ENCODE measurements at places on chromosomes 16 and 17.

DNA sequence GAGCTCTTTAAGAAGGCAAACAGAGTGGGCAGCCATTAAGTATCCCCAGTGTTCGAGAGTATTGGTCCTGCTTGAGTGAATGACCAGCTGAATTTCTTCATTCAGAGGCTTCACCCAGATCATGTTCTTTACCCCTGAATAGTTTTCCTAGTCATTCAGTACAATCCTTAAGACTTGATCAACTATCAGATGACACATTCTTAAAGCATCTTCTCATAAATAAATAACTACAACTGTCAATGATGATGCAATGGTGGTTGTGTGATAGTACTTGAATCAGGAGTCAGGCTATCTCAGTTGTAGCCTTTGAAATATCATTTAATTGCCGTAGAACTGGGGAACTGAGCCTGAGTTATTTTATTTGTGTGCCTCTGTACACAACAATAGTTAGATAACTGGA lies 416.8 kb upstream of the CCL2 start:
- no peak for DNase-seq

DNA sequence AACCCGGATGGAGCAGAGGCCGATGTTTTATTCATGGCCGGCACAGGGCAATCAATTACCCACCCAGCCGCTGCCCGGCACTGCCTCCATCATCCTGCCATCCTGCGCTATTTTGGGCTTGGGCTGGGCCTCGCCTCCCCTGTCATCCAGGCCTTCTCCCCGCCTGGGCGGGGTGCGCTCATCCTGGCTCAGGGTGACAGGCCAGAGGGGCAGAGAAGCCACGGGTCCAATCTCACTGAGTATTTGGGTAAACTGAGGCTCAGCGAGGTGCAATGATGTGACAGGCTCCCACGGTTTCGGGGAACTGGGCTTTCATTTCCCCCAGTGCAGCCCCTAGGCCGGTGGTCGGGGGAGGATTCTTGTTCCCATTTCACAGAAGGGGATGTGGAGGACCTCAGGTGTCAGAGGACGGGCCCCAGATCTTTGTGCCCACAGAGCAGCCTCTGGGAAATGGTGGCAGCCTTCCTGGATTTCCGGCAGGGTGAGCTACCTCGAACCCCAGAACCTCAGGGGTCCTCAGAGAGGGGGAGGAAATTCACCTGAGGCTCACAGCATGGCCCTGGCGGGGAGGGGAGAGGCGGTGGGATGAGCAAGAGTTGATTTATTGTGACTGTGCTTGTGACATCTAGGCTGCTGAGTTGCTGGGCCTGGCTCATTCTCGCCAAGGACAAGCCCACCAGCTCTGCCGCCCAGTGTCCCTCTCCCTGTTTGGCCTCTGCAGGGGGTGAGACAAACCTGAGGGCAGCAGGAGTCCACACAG lies 23.8 kb upstream of the KCNJ12 start:
- no peak for DNase-seq

GRCh38 chr17:2892305-2892971 lies 96.2 kb downstream of the RAP1GAP2 start:
- no peak for DNase-seq

DNA sequence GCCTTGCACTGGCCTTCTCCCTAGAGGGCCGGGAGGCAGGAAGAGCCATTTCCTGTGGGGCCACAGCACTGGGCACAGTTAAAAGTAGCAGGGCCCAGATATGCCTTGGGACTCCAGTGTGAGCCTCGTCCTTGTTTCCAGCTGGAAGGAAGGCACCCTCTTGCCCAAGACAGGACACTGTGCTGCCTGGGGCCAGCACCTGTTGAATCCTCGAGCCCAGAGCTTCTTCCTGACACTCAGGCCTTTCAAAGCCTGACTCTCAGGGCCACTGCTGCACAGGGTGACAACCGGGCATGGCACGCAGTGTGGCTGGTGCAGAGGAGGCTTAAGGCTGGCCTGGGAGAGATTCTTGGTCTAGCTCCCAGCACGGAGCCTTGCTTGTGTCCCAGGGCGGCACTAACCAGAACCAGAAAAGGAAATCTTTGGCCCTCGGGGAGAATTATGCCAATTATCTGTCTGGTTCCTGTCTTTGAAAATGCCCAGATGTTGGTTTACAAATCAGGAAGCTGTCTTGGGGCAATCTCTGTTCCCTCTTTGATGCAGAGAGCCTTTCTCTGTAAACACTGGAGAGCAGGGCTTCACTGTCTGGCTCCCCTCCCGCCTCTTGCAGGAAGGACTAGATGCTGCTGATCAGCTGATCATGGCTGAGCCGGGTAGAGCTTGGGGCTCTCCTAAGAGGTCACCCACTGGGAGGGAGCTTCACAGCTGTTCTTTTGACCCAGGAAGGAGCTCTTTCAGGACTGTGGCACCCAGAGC lies 11.1 kb downstream of the LDHD start:
- no peak for DNase-seq

GRCh38 chr16:12043953-12044352 lies 67.4 kb downstream of the SNX29 start:
- no peak for DNase-seq

DNA sequence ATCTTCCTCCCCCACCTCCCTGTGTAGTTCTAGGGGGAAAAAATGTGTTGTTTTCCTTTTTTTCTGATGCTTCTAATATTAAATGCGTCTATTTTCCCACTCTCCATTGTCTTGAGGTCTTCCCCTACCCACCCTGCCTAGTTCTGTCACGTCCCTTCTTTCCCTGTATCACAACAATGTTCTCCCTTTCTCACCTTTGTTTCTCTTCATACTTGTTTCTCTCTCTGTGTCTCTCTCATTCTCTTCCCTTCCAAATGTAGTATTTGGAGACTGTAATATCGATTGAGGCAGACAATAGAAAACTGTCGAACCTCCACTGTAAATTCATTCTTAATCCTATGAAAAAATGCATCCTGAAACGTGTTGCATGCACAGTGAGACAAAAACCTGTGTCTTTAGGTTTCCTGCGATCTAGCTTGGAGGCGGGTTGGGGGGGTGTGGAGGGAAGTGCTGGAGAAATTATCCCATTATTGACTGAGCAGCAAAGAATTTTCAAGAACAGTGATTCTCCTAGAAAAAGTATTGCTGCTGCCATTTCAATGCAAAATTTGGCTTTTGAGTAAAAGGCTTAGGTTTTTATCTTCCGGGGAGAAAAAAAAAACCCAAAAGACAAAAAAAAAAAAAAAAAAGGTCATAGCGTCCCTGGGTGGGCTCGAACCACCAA lies 1.3 kb upstream of the PSMB3 start:
- no peak for DNase-seq

- no peak for DNase-seq
Measured at GRCh38 chr17:57906910-57907309, 48.3 kb downstream of the CUEDC1 start.

GRCh38 chr16:73978407-73978784 lies 318.2 kb upstream of the PSMD7 start:
- no peak for DNase-seq

GRCh38 chr17:50539762-50540559 lies 7.0 kb upstream of the SPATA20 start:
- DNase-seq, result no peak
